ENCODE measurements at places on chromosomes 16 and 17. TPM values are rescaled to one million over a fixed set of nuclear protein-coding genes. Genes with fewer than 3 reads are reported as not detected.

BAHCC1 gene
- total RNA-seq: not detected

CACNG3 gene
- not detected for total RNA-seq

GRCh38 chr17:6712854-6713129 lies 377 bp downstream of the SLC13A5 start:
- H3K4me1 ChIP-seq: peaks cover 16% of the 10 kb centered on the region
- peak overlapping the region; percentile 57 for H3K4me3 ChIP-seq
- H3K36me3 ChIP-seq: no peaks in the 10 kb centered on the region
- no peak for DNase-seq
- H3K27ac ChIP-seq: no peak overlapping the region

GRCh38 chr16:17155485-17155884 lies 315.3 kb downstream of the XYLT1 start:
- DNase-seq: no peak
- H3K27me3 ChIP-seq: no peaks in the 10 kb centered on the region
- H3K36me3 ChIP-seq: peaks cover 5% of the 10 kb centered on the region
- H3K27ac ChIP-seq: no peak overlapping the region

DNA sequence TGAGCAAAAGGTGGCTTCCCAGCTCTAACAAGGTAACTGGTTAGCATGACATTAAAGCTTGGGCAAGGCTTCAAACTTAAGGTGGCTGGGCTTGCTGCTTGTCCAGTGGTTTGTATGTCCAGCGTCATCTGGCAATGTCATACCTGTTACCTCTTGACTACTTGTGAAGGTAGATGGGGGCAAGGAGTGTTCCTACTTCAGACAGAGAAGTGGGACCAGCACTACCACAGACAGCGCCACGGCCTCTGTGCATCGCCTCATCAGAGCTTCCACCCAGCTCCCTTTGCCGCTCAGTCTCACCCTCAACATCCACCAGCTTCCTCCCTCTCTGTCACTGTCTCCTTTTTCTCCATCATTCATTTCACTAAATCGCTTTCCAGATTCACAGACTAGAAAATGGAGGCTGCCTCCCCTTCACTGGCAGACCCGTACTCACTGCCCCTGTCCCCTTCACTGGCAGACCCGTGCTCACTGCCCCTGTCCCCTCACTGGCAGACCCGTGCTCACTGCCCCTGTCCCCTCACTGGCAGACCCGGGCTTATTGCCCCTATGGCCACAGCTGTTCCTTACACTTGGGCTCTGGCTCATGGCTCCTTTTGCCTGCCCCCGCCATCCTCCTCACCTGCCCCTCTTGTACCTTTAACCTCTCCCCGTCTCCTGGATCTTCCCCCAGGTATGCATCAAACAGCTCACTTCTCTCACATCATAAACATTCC lies 14.8 kb downstream of the CYB5D2 start:
- no peaks in the 10 kb centered on the region for H3K27me3 ChIP-seq
- no peak for DNase-seq
- H3K4me3 ChIP-seq: no peak overlapping the region
- H3K36me3 ChIP-seq: peaks cover 4% of the 10 kb centered on the region

- no peaks in the 10 kb centered on the region for H3K27me3 ChIP-seq
- peaks cover 61% of the 10 kb centered on the region for H3K4me1 ChIP-seq
- peaks cover 2% of the 10 kb centered on the region for H3K36me3 ChIP-seq
- peak overlapping the region; percentile 82 for H3K27ac ChIP-seq
Observed at GRCh38 chr17:82859431-82860403, 19.9 kb upstream of the ZNF750 start.

Data from activated naive CD4-positive, alpha-beta T cell treated with anti-CD3 and anti-CD28 coated beads for 36 hours (primary cell).